ENCODE measurements at places on chromosomes 6 and 20.

DNA sequence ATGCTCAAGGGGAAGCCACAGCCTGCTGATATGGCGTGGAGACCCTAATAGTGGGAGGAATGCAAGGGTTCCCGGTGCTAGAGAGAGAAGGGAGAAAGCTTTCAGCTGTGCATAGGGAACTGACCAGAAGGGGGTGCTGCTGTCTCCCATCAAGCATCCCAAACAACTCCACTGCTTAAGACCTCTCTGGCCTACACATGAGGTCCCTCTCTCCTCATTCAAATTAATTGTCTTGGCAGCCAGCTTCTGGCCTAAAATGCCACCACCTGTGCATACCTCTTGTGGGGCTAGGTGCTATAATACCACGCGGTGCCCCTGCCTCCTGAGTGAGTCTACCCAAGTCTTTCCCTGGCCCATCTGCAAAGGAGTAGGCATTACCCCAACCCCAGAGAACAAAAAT, 14.5 kb downstream of the ADISSP start:
- peak; percentile 60 for DNase-seq

DNA sequence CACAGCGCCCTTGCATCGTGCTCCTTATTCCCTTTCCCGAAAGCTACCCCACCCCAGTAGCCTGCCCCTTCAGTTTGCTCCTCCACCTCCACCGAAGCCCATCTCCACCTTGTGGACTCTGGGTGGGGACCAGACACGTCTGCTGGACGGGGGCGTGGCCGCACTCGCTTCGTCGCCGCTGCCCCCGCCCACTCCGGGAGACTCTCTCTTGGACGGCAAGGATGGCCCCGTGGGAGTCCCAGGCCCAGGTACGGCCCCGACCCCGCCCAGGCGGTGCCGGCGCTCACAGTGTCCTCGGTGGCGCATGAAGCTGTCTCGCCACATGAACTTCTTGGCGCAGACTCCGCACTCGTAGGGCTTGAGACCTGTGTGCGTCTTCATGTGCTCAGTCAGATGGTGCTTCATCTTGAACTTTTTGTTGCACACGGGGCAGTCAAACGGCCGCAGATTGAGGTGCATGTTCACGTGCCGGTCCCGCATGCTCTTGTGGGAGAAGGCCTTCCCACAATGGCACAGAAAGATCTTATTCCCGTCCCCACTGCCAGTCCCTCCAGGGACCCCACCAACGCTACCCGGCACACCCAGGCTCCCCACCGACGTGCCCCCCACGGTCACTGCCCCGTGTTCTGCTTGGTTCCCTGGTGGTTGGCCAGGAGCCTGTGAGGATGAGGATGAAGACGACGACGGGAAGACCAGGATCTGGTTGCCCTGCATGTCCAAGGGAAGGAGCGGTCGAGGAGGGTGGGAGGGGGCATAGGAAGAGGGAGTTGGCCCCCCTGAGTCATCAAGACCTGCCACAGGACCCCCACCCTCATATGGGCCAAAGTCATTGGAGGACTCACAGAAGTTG, 1.3 kb upstream of the TAPBP start:
- no peak for DNase-seq

DNA sequence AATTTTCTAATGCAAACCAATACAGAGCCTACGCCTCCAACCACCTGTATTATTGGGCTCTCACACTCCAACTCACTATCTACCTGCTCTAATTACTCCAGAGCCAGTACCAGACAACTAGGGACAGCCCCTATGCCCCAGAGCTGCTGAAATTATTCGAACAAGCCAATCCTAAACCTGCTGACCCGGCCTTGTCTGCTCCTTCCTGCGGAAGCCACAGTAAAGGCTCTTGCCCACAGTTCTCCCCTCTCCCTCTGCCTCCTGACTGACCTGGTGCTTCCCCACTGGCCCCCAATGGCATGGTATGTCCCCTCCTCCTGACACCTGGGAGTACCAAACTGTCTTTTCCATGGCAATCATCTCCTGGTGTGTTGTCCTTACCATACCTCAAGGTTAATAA, 4.1 kb upstream of the TOX2 start:
- no peak for DNase-seq

GRCh38 chr6:19838442-19839236, 1.5 kb downstream of the ID4 start:
- DNase-seq: peak; percentile 66

DNA sequence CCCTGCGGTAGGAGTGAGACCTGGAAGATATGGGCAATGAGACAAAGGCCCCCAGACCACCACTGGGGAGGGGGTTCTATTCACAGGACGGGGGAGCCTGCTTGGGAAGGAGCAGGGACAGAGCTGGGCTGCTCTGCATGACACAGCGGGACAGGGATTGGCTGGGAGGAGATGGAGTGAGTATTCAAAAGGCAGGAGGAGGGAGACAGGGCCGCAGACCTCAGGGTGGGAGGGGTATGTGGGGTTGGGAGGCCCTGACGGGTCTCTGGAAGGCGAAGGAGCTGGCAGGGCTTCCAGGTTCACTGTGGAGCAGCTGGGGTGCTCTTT, 60.8 kb upstream of the RPS6KA2 start:
- DNase-seq: no peak

GRCh38 chr6:90315354-90315950, 18.8 kb upstream of the BACH2 start:
- DNase-seq: no peak

- no peak for DNase-seq
These were observed 41.5 kb downstream of the ELMO2 start for GRCh38 chr20:46364670-46365486.

GRCh38 chr6:118940770-118941169, 5.8 kb upstream of the MCM9 start:
- no peak for DNase-seq

DNA sequence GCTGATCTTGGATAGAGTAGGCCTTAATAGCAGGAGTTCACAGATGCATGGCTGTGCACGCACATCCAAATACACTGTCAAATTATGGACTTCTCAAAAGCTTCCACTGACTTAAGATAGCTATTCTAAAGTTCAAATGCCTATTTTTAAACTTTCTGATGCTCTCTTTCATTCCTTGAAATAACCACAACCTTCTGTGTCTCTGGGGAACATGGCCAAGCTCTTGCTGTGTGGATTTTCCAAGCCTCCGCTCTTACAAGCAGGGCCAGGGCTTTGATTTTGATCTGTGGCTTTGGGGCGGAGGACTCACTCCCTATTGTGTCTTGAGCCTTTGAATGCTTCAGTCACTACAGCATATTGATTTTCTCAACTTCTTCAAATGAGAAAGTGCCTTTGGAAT, 35.7 kb upstream of the SNRPB2 start:
- no peak for DNase-seq

DNA sequence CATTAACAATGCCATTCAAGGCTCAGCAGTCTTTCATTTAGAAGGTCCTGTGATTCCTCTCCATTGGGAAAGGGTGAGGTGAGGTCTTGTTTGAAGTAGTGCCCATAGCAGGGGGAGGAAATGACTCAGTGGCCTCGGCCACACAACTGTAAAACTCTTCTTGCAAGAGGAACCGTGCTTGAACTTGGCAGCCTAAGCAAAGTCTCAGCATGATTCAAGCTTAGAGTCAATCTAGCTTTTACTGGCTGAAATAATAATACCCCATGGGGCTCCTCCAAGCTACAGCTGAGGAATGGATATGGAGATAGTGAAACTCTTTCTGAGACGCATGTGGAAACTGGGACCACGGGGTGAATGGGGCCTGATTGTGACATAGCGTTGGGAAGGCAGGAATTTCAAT, 428.2 kb downstream of the BMP2 start:
- DNase-seq: no peak

DNA sequence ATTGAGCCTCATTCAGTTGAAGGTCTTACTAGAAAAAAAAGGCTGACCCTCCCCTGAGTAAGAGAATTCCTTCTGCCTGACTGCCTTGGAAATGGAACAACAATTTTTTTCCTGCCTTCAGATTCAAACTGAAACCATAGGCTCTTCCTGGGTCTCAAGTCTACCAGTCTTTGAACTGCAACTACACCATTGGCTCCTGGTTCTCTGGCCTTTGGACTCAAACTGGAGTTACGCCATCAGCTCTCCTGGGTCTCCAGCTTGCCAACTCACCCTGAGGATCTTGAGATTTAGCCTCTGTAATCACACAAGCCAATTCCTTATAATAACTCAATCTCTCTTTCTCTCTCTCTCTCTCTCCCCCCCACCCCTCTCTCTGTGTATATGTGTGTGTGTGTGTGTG, 36.0 kb upstream of the SNX9 start:
- no peak for DNase-seq

- DNase-seq: no peak
These were observed 165.6 kb downstream of the GRM1 start for GRCh38 chr6:146194434-146194833.

DNA sequence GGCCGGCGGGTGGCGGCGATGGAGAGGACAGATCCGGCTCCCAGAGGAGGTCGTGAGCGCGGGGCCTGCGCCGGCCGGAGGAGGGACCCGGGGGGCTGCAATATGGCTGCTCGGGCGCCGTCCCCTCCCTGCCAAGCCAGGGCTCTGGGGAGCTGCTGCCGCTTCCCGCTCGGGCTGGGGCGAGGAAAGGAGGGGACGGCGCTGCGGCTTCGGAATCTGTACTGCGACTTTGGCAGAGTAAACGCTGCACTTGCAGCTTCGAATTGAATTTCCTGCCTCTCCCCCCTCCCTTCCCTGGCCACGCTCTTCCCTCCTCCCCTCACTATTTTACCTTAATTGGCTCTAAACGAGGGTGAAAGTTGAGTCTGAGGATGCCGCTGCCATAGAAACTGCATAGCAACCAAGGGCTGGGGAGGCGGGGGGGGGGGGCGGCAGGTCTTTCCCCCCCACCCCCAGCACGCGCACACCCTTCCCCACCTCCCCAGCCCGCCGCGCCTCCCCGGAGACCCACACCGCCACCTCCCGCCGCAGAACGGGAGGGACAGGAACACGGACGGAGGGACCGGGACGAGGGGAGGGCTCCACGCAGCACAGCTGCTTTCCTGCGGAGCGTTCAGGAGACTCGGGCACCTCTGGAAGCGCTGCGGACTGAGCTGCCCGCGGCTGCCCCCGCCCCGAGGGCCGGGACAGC, 93.9 kb downstream of the RNASET2 start:
- DNase-seq: peak; percentile 67

DNA sequence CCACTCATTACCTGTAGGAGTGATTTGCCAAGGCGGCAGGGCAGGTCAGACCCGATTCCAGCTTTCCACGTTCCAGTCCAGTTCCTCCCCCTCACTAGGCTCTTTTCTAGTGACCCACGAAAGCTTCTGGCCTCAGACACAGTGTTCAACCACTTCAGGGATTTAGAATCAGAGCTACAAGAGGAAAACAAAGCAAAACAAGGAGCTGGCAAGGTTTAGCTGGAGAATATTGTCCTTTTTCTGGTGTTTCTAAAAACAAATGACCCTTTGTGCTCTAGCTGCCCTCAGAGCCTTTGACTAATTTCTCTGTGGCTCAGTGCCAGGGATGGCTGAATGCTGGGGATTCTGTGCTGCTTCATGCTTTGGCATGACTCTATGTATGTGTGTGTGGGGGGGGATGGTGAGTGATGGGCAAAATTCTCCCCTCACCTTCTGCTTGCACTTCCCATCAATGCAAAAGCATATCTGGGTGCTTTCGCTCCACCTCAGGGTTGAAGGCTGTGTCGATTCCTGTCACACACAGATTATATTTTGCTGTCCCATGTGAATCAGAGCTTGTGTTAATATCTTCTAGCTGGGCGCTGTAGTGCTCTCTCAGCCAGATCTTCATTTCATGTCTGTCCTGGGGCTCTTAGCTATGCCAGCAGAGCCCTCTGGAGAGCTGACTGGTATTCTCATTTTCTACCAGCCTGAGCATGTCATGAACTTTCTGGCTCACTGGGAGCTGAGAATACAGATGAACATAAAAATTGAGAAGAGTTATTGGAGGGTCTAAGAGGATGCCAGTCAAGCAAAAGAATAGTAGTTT, 19.3 kb upstream of the NEDD9 start:
- no peak for DNase-seq

DNA sequence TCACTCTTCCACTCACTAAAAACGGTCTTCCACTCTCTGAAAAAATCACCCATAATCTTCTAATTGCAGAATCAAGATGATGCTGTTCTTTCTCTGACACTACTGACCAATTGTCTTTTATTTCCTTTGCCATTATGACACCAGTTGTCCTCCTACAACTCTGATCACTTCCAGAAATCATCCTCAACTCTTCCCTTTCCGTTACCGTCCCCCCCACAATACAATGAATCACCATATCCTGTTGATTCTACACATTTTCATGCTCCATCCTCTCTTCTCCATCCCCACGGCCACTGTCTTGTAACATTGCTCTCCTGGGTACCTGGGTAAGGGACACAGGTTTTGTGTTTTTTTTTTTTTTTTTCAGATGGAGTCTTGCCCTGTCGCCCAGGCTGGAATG, 2.5 kb upstream of the PPP2R5D start:
- DNase-seq: no peak

GRCh38 chr6:119162134-119162775, 83.8 kb upstream of the FAM184A start:
- DNase-seq: no peak

- DNase-seq: peak; percentile 5
These were observed 31.3 kb upstream of the KCNK16 start for GRCh38 chr6:39353698-39354315.

DNA sequence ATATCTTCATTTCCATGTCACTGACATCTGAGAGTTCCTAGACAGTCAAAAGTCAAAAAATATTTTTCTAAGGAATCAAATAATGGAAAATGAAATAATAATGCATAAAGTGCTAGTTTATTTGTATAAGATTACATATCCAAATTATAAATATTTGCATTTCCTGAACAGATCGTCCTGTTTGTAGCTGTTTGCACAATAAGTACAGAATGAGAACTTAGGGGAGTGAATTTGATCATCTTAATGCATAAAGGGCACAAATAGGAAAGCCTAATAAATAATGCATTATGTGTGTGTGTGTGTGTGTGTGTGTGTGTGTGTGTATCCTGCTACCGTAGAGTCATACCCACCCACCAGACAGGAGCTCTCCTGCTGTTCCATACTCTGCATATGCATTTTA, 521.0 kb upstream of the EPHA7 start:
- no peak for DNase-seq

- no peak for DNase-seq
These were observed 597.1 kb downstream of the EPHA7 start for GRCh38 chr6:92822222-92822621.

DNA sequence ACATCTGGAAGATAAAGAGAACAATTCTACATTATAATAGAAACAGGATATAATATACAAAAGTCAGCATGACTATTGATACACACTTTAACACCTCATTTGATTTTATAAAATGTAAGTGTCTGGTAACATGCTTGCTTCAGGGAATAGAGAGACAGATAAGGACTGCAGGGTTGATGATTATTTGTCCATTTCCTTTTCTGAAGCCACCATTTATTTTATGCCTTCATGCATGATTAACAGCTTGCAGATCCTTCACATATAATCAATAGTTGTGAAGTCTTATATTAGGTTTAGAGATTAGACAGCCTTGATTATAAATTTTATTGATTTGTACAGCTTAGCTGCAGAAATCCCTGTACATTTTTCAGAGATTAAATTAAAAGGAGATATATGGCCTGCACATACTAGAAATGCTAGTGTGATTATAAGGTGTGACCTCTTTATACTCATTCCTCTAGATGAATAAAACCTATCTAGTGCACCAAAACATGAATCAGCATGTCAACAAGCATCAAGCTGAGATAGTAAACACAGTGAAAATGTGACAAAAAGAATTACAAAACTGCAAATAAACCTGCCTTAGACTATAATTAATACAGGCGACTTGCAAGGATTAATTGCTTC, 198.8 kb upstream of the THEMIS start:
- no peak for DNase-seq
